ENCODE measurements at places on chromosomes 3 and 15.

GRCh38 chr3:185807445-185808068 is 17.3 kb downstream of the IGF2BP2 start:
- no peak for DNase-seq

DNA sequence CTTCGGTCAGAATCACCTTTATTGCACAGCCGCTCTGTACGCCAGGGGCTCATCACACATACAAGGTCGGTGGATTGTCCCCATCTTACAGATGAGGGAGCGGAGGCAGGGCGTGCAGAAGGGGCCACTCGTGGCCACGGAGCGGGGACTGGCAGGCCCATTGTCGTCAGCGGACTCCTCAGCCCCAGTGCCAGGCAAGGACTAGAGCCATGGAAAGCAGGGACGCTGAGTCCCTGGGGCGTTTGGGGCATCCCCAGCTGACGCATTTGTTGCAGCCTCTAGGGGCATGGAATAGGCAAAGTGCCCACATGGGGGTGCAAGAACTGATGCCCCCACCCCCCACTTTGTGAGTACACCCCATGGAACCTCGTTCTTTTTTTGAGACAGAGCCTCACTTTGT is 29.8 kb upstream of the FURIN start:
- no peak for DNase-seq

GRCh38 chr3:63538919-63539318 is 113.6 kb upstream of the SNTN start:
- DNase-seq, result no peak

- no peak for DNase-seq
Measured at GRCh38 chr3:122496508-122496907, 18.2 kb downstream of the KPNA1 start.

- DNase-seq, result no peak
Measured at GRCh38 chr3:62777674-62778073, 97.5 kb downstream of the CADPS start.

DNA sequence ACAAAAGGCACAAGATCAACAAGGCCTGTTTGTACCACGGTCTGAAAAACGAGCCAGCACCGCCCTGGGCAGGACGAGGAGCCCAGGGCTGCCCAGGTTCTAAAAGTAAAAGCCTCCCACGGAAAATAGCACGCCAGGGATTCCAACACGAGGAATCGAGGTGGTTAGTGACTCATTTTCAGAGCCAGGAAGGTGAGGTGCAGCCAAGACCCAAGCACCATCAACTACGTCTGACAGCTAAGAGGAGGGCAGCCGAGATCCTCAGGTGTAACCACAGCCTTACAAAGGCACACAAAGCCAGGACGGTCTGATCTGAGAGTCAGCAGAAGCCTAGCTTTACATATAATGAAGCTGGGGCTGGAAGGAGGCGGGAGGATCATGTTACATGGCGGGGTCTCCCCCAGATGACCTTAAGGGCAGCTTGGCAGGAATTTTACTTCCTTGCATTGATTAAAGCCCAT is 52.5 kb downstream of the ATP10A start:
- DNase-seq, result no peak

- DNase-seq, result no peak
Measured at GRCh38 chr3:143037867-143038266, 36.5 kb downstream of the U2SURP start.

DNA sequence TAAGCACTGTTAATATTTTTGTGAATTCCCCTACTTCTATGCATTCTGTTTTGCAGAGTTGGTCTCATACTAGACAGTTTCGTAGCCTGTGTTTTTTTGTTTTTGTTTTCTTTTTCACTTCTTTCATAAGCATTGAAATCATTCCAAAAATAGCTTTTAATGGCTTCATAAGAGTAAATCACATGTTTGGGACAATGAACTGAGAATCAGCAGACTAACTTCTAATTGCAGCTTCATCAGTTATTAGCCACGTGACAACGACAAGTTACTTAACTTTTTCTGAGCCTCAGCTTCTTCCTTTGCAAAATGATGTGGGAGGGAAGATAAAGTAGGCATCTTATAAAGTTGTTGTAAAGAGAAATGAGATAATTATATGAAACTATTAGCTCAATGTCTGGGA is 124.8 kb downstream of the LIPC start:
- DNase-seq, result no peak

DNA sequence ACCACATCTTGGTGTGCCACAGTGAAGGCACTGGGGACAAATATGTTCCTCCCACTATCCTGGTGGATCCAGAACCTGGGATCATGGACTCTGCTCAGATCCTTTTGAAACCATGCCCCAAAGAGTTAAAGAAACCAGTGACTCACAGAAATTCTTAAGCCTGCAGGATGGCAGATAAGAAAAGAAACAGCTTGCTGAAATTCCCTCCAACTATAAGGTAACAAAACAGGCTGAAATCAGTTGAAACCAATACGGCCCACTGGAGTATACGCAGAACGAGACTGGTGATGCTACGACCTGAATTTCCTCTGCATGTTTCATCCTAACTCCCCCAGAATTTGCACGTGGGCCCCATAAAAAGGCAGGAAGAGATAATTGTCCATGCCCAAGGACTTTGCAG is 209.6 kb downstream of the TJP1 start:
- no peak for DNase-seq

GRCh38 chr3:64806668-64807605 is 119.1 kb upstream of the ADAMTS9 start:
- DNase-seq, result no peak

- no peak for DNase-seq
Measured at GRCh38 chr3:5188419-5189221, 1.1 kb downstream of the EDEM1 start.

- no peak for DNase-seq
Measured at GRCh38 chr3:187762792-187763191, 17.5 kb upstream of the BCL6 start.

DNA sequence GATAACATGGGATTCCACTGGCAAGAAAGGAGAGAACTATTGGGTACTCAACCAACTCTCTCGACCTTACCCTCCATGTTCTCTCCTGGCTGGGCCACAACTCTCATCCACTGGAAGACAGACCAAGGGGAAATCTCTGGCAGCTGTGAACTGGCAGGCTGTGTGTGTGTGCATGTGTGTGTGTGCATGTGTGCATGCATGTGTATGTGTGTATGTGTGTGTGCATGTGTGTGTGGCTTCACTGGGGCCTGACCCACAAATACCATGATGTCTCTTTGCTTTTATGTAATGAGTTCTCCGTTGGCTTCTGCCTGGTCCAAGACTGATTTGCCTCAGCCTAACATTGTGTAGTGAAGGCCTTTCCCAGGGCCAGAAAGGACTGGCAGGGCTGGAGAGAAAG is 4.1 kb upstream of the ALDH1A3 start:
- no peak for DNase-seq

DNA sequence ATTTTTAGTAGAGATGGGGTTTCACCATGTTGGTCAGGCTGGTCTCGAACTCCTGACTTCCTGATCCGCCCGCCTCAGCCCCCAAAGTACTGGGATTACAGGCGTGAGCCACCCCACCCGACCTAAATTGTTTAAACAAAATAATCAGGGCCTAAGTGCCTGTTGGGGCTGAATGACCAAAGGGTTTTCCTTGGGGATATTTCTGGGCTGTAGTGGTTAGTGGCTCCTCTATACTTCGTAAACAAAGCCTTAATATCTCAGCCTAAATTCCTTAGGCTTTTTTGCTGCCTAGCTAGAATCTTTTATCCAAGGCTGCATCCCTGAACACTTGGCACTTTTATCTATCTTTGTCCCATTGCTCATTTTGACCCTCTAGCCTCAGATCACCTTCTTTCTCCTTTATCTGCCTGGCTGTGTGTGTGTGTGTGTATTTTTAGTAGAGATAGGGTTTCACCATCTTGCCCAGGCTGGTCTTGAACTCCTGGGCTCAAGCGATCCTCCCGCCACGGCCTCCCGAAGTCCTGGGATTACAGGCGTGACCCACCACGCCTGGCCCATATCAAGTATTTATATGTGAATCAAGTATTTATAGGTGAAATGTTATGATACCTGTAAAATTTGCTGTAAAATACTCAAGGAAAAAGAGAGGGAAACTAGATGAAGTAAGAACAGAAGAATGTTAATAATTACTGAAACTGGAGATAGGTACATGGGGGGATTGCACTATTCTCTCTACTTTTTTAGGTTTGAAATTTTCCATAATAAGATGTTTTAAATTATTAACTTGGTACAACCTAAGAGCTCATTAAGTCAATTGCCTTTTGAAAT is 1.8 kb downstream of the NUSAP1 start:
- DNase-seq, result no peak

- no peak for DNase-seq
Measured at GRCh38 chr15:37995461-37996347, 61.3 kb downstream of the TMCO5A start.

- no peak for DNase-seq
Measured at GRCh38 chr3:141913150-141913811, 36.8 kb downstream of the ATP1B3 start.

DNA sequence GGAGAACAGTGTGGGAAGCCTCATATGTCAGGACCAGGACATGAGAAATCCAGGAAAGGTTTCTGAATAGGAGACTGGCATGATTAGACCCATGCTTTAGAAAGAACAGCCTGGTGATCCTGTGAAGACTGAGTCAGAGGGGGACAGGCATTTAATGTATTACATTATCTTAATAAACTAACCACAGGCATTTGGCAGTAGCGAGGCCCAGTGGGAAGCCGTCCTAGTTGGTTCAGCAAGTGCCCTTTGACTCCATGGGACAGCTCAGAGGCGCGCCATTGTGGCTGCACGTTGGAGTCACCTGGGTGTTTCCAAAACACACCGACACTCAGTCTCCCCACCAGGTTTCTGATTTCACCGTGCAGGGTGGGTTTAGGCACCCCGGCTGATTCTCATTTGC is 90.5 kb upstream of the DGKG start:
- DNase-seq, result no peak

GRCh38 chr15:72835294-72835890 is 51.8 kb upstream of the ADPGK start:
- no peak for DNase-seq

GRCh38 chr15:40843885-40844695 is at the start of gene SPINT1:
Gene SPINT1, plus strand, starts transcription at chr15:40844048. Its CDS starts 507 bp downstream, at chr15:40844555.
- DNase-seq, result no peak

DNA sequence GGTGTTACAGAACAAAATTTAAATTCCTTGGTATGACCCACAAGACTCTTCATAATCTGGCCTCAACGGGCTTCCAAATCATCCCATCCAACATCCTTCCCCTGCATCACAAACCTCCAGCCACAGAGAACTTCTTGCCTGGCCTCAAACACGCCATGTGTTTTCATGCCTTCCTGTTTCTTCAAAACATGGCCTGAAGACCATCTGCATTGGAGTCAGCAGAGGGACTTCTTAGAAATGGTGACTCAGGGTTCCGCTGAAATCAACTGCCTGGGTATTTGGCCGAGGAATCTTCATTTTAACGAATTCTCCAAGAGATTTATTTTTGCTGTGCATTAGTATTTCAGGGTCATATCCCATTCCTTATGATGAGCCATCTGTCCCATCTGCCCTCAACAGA is 138.1 kb upstream of the RAP2B start:
- no peak for DNase-seq

DNA sequence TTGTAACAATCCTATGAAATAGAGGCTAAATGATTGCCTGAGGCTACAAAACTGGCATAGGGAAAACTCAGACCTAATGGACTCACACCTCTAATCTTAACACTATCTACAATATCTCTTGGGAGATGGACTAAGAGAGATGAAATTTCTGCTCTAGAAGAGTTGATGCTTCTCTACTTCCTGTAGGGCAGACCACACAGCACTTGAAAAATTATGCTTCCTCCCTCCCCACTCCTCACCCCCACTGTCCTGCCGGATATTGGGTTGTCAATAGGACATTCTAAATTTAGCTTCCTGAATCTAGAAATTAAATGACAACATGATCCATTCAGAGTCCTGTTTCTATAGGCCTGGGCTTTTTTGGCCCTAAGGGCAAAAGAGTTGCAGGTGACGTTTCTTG is 295.6 kb downstream of the GAP43 start:
- DNase-seq, result no peak

DNA sequence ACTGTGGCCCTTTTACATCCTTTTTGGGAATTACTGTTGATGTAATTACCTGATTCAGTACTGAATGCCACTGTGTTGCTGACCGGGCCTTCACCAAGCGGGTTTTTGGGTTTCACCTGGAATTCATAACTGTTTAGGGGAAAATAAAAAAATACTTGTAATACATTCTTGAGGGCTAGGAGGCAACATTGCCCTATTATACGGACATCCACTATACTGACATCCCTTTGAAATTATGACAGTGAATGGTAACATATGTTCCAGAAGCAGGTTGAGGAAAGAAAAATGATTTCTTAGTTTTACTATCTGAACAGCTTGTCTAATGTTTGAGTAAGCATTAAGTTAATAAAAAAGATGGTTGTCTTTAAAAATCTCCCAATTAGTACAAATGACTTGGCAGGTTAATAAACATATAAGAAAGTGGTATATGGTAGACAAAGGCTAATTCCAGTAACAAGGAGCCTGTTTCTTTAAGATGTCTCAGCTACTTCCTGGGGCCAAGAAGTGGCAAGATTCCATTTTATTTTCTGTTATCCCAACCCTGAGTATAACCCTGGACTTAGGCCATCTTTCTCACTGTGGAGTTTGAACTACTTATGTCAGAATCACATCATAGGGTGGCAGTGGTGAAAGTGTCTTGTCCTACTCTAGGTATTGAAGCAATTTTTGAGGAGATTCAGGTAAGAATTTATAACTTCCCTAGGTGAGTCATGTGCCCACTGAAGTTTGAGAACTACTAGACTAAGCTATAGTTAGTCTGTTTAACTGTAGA is 45.5 kb downstream of the TFG start:
- DNase-seq, result no peak

GRCh38 chr3:71397046-71397445 is 186.5 kb downstream of the FOXP1 start:
- DNase-seq, result no peak

- no peak for DNase-seq
Measured at GRCh38 chr15:95247071-95247984, 1016.0 kb downstream of the MCTP2 start.

DNA sequence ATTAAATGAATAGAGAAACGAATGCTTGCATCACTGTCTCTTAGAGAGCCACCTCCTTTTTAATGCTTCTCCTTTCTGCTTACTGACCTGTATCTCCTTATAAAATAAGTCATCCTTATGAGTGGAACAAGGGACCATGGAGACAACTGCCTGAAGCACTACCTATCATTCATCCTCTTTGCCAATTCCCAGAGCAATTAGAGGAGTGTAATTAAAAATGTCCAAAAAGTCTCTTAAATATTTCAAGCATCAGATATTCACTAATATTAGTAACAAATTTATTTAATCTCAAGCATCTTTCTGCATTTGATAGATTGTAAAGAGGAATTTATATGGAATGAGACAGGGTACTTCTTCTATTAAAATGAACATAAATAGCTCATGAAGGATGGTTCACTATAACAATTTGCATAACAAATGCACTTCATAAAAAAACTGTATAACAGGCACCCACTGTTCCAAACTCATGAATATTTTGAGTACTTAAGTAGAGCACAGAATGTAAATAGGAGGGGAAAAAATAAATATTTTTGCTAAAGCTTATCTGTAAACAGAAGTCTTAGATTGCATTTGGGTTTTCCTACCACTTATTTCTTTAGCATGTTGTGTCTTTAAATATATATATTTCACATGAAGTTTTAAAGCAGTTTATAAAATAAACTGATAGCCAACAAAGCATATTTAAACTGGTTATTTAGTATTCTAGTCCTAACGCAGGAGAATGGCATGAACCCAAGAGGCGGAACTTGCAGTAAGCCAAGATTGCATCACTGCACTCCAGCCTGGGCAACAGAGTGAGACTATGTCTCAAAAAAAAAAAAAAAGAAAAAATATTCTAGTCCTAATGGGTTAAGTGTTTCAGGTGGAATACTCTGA is 269.3 kb downstream of the TBL1XR1 start:
- no peak for DNase-seq

Data from amygdala (tissue), 56 donors.